LHCN-M2 (cell line): ENCODE measurements at places on chromosomes 11 and 22.

- no peak for DNase-seq
Observed at GRCh38 chr22:31898926-31899325, 45.4 kb upstream of the YWHAH start.

DNA sequence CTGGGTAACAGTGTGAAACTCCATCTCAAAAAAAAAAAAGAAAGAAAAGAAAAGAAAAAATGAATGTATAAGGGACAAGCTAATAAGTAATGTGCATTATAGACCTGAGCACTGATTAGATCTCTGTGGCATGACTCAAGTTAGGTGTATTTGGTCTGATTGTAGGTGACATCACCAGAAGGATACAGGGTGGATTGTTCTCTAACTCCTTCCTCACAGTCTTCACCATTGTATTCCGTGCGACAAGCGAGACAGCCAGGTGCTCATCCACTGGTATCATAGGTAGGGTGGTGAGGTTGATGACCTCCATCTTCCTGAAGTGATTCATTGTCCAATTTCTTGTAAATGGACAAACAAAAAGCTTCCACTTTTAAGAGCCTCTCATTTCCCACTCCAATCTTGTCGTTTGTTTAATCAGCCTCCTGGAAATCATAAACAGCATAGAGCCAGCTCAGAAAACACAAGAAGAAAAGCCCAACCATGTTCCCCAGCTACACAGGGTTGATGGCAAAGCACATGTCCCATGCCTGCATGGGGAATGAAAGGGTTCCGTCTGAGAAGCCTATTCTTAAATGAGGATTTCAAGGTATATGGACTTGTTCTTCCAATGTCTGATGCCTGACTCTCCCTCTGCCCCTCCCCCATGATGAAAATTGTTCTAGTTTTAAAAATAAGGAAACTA, 6.2 kb downstream of the FAM227A start:
- DNase-seq, result no peak

DNA sequence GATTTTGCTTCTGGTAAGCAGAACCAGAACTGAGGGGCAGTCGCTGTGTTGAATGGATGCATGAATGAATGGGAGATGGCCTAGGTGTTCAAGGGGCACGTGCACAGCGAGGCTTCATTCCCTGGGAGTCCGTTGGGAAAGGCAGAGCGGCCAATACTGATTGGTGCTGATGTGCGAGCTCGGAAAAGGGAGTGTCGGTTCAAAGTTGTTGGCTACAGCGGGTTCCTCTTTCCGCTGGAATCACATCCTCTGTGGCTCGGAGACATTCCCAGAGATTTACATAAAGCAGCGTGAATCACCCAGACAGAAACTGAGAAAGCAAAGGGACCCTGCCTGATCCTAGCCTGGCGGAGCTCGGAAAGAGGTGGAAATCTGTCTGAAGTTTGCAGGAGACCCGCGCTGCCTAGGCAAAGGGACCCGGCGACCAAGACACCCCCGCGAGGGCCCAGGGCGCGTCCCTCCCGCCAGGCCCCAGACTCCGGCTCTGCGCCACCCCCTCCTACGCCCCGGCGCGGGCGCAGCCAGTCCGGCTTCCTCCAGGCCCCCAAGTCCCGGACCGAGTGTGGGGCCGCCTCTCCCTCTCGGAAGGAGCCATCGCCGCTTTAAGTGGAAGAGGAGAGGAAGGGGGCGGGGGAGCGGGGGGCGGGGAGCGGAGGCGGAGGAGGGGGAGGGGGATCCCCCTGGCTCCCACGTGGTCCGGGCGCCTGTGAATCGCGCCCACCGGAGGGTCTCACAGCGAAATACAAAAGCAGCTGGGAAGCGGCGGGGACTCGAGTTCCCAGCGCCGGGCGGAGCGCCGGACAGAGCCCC, at the start of gene FJX1:
Gene FJX1, plus strand, starts transcription at position 774 of the 810 bp plus-strand sequence. CDS start 177 bp downstream, outside the sequence.
- peak; percentile 92 for DNase-seq

DNA sequence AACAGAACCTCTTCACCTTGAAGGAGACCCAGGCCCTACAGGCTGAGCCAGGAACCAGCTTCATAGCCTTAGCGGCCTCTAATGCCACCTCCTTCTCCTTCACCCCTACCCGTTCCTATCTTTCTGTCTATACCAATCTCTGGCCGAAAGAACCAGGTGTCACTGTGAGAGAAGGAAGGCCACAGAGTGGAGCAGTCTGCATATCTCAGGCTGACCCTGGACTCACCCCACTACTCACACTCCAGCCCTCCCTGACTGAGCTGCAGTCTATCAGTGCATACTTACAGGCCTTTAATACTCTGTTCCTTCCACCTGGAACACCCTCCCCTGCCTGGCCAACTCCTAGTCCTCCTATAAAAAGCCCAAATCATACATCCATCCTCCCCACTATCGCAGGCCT, 32.7 kb downstream of the ARAP1 start:
- DNase-seq, result no peak

- DNase-seq, result no peak
Observed at GRCh38 chr11:70131606-70132190, 53.6 kb downstream of the ANO1 start.

- DNase-seq, result peak; percentile 1
Observed at GRCh38 chr11:13535819-13536218, 40.0 kb upstream of the PTH start.

GRCh38 chr11:97110376-97110775, 720.6 kb downstream of the JRKL start:
- DNase-seq, result no peak

DNA sequence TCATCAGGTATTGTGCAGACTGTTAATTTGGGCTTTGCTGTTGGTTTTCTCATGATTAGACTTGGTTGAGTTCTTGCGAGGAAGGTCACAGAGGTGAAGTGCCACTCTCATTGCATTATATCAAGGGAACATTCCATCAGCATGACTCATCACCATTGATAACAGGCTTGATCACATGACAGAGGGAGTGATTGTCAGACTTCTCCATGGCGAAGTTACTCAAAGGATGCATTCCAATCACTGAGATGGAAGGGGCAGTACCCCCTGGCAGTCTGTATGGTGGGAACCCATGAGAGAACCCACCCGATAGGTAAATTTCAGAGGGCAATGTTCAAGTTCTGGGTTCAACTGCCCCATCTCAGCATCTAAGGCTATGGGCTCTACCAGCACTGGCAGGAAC, 19.4 kb upstream of the P2RY2 start:
- peak; percentile 36 for DNase-seq

DNA sequence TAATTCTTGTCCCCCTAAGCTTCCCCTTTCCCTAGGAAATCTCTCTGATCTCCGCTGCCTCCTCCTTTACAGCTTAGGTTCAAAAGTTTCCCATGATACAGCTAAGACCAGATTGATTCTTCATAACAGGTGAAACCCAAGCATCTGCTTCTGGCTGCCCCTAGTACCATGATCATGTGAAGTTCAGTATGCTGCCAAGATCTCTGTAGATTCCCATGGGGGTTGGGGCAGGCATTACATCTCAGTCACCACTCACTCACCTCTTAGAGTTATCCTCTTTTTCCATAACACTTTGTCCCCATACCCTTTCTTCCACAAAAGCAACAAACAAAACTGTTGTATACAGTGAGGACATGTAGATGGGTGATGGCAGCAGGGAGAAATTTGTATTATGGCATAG, 44.0 kb downstream of the RRP8 start:
- DNase-seq, result peak; percentile 40

- no peak for DNase-seq
Observed at GRCh38 chr11:111419641-111420327, 40.7 kb upstream of the POU2AF1 start.

GRCh38 chr11:70521475-70522308, 123.4 kb downstream of the CTTN start:
- no peak for DNase-seq

GRCh38 chr11:72688486-72688885, 14.3 kb upstream of the PDE2A start:
- no peak for DNase-seq

DNA sequence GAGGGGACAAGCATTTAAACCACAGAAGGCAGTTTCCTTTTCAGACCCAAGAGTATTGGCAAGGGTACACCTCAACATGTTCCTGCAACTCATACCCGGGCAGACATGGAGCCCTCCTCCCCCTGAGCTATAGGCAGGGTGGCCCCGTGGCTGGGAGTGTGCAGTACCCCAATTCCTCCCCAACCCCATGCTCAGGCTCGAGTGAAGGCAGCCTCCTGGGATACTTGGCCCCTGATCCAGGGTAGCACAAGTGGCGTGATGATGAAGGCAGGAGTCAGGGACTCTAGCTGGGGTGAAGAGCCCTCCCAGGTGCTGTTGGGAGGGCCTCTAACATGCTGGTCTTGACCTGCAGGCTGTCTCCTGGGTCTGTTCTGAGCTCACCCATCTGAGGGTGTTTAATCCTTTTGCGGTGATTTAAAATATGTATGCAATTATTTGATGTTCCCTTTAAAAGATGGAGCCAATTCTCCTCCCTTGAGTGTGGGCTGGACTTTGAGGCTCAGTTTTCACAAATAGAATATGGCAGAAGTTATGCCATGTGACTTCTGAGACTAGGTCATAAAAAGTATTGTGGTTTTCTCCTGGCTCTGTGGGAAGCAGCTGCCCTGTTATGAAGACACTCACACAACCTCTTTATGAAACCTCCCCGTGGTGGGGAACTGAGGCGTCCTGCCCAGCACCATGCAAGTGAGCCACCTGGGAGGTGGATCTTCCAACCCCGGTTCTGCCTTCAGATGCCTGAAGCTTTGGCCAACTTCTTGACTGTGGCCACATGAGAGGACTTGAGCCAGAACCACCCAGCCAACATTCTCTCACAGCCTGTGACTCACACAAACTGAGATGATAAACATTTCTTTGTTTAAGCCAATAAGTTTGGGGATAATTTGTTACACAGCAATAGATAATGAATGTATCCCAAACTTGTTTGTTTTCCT, 54.7 kb upstream of the NECTIN1 start:
- no peak for DNase-seq

GRCh38 chr11:117417342-117417741, 89.7 kb downstream of the CEP164 start:
- no peak for DNase-seq

DNA sequence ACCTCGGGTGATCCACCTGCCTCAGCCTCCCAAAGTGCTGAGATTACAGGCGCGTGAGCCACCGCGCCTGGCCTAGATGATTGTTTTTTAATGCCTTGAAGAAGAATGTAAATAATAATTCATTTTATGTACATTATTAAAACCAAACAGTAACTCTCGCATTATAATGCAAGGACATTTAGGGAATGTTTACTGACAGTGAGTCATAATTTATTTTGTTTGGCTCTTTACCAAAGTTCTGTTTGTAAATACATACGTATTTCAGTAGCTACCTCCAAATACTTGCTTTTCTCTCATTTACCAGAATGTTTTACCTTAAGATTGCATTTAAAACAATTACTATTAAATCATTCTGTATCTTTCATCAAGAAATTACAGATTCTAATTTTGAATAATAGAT, 3.0 kb downstream of the RAB39A start:
- no peak for DNase-seq
